Adrenal gland (tissue), 19 donors: ENCODE measurements at places on chromosomes 6 and 20. TPM values are rescaled to one million over a fixed set of nuclear protein-coding genes. Genes with fewer than 3 reads are reported as not detected.
A peak's percentile ranks its signal among the peaks of the same experiment; 100 is the strongest.

Gene LYRM2
- total RNA-seq, result 34.3 TPM

DNA sequence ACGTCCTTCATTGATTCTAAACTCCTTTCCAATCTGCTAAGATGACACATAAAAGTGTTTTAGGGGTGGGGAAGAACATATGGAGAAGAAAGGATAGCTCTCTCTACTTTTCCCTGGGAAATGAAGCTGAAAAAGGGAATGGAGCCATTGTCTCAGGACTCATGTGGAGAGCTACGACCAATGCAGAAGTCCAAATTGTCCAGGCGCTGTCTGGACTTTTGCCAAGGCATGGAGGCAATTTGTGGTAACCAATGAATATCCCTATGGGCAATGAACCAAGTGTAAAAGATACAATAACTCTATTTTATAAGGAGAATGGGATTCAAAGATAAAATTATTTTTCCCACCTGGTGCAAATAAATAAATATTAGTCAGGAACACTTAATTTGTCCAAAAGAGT, 16.1 kb downstream of the FBXL4 start:
- H3K4me3 ChIP-seq, result no peak overlapping the region
- peaks cover 15% of the 10 kb centered on the region for H3K4me1 ChIP-seq
- DNase-seq, result no peak
- H3K27ac ChIP-seq, result no peak overlapping the region
- no peaks in the 10 kb centered on the region for H3K27me3 ChIP-seq

DNA sequence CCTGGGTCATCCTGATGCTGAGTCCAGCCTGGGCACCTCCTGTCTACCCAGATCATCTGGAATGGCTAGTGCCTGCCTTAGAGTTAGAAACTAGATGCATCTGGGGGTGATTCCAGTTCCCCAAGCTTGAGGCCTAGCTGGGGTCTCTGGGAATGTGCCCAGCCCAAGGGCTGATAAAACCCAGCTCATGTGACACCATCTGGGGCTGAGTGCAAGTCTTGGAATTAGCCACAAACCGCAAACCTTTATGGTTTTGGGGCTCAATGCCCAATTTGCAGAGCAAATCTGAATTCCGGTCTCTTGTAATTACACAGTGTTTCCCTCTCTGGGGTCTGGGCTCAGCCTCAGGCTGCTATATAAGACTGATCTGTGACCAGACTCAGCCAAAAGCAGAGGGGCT, at the start of gene BPIFB4:
Gene BPIFB4 (plus strand): TSS at position 385 of the 400 bp plus-strand sequence. CDS start 1,884 bp downstream, outside the sequence.
- H3K4me3 ChIP-seq, result no peak within 1 kb of the TSS
- no peaks in the 10 kb centered on the region for H3K36me3 ChIP-seq
- H3K27me3 ChIP-seq, result peaks cover 7% of the 10 kb centered on the region
- no peaks in the 10 kb centered on the region for H3K4me1 ChIP-seq
- no peak for DNase-seq

Gene LCA5
- total RNA-seq, result 4.2 TPM

GRCh38 chr6:73585566-73586415, 65.0 kb upstream of the EEF1A1 start:
- peaks cover 25% of the 10 kb centered on the region for H3K4me1 ChIP-seq
- peak overlapping the region; percentile 99 for H3K27ac ChIP-seq
- no peak overlapping the region for H3K4me3 ChIP-seq
- DNase-seq, result peak; percentile 58
- no peaks in the 10 kb centered on the region for H3K27me3 ChIP-seq
- H3K36me3 ChIP-seq, result no peaks in the 10 kb centered on the region

Gene GPR63
- total RNA-seq, result 1.1 TPM

Gene MRAP2
- 0.36 TPM for total RNA-seq

DNA sequence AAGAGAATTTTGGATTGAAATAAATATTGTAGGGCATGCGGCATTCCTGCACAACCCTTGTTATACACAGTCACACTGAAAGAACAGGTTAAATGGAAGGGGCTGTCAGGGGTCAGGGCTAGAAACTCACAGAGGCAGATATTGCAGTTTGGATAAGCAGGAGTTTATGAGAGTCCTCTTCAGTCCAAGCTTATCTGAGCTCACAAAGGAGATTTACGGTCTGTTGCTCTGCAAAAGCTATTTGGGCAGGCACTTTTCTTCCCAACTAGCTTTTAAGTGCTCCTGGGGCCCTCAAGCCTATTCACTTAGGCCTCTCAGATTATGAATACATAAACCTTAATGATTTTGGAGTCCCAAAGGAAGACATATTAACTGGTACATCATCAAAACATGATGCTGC, 156.2 kb downstream of the SOX4 start:
- H3K4me1 ChIP-seq, result no peaks in the 10 kb centered on the region
- H3K27me3 ChIP-seq, result no peaks in the 10 kb centered on the region
- no peak overlapping the region for H3K4me3 ChIP-seq
- no peaks in the 10 kb centered on the region for H3K36me3 ChIP-seq
- no peak overlapping the region for H3K27ac ChIP-seq

Gene HRH3
- total RNA-seq, result 0.08 TPM

DNA sequence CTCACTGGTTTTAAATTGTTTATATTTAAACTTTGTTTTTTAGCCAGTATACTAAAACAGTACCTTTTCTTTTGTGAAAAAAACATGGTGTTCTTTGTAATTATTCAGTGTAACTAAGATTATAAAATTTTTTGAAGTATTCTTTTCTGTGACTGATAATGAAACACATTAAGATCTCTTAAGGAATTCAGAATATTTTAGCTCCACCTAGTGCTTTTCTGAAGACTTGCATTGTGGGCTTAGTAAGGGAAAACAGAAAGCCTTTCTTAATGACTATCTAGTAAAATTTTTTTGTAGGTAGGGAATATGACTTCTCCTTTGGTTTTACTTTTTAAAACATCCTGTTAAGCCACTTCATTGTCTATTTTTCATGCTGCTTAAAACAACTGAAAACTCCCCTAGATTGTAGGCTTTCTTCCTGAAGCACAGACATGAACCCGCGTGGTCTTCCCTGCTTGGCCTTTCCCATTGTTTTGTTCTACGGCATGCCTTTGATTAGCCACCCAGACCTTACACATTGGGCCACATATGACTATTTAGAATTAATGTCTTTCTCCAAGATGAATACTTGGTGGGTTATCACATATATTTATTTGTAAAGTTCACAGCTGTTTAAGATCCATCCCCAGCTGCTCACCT, 72.1 kb downstream of the AFDN start:
- H3K27me3 ChIP-seq, result no peaks in the 10 kb centered on the region
- no peak overlapping the region for H3K27ac ChIP-seq
- no peak for DNase-seq
- H3K36me3 ChIP-seq, result no peaks in the 10 kb centered on the region
- H3K4me3 ChIP-seq, result no peak overlapping the region

DNA sequence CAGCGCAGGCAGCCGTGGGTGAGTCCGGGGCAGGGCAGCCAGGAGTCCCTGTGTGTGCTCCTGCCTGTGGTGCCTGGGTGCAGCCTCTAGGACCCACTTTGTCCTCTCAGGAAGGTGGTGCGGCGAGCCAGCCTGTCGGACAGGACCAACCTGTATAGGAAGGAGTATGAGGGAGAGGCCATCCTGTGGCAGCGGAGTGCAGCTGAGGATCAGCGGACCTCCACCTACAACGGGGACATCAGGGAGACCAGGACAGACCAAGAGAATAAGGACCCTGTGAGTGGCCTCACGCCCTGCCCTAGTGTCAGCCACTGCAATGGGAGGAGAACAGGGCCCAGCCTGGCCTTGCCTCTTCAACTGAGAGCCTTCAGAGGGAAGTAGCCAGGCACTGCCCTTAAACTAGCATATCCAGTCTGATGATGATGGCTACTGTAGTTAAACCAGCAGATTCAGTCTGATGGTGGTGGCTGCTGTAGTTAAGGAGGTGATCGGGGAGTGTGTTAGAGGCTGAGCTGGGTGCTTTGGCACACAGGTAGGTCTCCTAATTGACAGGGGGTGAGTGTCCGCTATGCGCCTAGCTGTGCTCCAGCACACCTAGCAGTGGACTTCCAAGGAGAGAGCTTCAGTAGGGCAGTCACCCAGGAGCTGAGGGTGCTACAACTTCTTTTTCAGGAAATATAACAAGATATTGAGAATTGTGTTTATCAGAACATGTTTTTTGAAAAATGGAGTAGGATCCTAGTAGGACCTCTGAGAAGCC, 18.1 kb upstream of the FAM83D start:
- H3K27ac ChIP-seq, result no peak overlapping the region
- no peak for DNase-seq
- no peaks in the 10 kb centered on the region for H3K36me3 ChIP-seq
- H3K4me1 ChIP-seq, result no peaks in the 10 kb centered on the region
- no peak overlapping the region for H3K4me3 ChIP-seq

DNA sequence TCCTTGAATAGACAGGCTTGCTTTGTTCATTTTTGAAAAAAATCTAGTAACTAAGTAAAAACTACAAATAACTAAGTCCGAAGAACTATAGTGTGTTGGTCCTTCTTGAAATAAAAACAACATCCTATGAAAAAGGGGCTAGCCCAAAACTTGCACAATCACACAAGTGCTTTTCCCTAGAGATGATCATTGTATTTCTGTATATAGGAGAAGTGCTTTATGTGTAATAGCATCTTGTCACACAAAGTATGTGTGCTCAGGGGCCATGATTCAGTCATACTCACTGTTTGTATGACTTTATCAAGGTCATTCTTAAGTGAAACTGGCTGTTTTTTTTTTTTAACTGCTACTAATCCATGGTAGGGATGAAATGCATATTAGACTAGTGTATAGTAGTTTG, 179.8 kb downstream of the DTNBP1 start:
- H3K27ac ChIP-seq, result no peak overlapping the region
- no peak for DNase-seq
- H3K4me3 ChIP-seq, result no peak overlapping the region
- no peaks in the 10 kb centered on the region for H3K36me3 ChIP-seq

GRCh38 chr6:13014504-13015378, 298.2 kb downstream of the PHACTR1 start:
- H3K4me1 ChIP-seq, result peaks cover 4% of the 10 kb centered on the region
- no peaks in the 10 kb centered on the region for H3K36me3 ChIP-seq
- H3K4me3 ChIP-seq, result no peak overlapping the region
- no peak overlapping the region for H3K27ac ChIP-seq
- peaks cover 17% of the 10 kb centered on the region for H3K27me3 ChIP-seq
- DNase-seq, result no peak

DNA sequence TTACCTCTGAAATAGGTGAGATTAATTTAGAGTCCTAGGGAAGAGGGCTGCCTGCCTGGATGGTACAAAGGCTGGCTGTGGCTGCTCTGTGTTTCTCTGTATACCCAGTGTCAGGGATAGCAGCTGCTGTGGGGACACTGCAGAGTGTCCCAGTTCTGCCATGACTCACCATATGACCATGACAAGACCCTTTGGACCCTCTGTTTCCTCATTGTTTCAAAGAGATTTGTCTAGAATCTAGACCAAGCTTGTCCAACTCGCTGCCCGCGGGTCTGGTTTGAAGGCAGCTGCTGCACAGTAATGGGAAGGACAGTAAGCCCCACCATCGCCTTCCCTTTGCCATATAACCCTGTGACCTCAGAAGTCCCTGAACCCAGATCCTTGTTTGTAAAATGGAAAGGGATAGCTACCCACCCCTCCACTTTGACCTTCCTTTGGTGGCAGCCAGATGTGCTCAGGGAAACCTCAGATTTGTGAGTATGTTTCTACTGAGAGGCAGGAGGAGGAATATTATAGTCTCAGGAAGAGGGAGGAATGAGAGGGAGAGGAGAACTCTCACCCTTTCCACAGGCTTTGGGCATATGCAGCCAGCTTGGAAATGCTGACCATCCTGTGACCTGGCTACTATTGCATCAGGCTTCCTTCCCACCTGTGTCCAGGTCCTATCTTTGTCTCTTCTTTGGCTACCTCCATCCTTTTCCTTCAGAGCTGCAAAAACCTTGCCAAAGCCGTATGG, 14.0 kb downstream of the PLCG1 start:
- H3K4me3 ChIP-seq, result no peak overlapping the region
- H3K27me3 ChIP-seq, result no peaks in the 10 kb centered on the region
- no peak for DNase-seq
- H3K36me3 ChIP-seq, result no peaks in the 10 kb centered on the region

DNA sequence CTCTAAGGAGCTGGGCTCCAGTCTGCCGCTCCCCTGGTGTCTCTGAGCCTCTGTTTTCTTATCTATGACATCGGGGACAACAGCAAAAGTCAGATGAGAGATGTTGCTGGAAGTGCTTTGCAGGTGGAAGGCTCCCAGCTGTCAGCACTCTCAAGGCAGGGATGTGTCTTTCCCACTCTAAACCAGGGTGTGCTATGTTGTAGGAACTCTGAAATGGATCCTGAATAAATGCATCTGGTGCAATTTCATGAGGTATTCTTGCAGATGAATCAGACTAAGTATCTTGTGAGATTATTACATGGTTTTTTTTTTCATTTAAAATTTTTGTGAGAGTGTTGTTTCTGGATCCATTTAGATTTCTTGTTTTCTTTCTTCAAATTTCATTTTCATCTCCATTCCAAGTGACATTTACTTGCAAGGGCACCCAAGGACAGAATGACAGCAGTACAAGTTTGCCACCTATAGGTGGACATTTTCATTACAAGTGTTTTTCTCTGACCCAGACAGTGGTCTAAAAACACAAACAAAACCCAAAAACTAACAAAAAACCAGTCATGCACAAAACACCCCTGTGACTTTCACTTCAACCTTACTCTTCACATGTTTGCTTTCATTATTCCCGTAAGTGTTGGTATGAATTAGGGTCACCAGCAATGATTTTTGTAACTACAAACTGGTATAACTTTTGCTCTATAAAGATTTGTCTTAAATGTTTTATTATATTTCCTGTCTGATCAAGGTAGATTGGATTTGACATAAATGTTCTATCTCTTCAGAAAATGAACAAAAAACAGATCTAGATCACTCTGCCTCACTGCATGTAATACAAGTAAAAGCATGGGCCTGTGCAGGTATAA, 14.7 kb upstream of the SIM1 start:
- H3K27me3 ChIP-seq, result peaks cover 12% of the 10 kb centered on the region
- H3K27ac ChIP-seq, result no peak overlapping the region
- no peak overlapping the region for H3K4me3 ChIP-seq
- DNase-seq, result no peak

GRCh38 chr6:149212206-149212605, 105.3 kb upstream of the TAB2 start:
- no peak for DNase-seq
- H3K36me3 ChIP-seq, result no peaks in the 10 kb centered on the region
- H3K27ac ChIP-seq, result no peak overlapping the region
- H3K27me3 ChIP-seq, result no peaks in the 10 kb centered on the region
- no peak overlapping the region for H3K4me3 ChIP-seq
- H3K4me1 ChIP-seq, result no peaks in the 10 kb centered on the region

DNA sequence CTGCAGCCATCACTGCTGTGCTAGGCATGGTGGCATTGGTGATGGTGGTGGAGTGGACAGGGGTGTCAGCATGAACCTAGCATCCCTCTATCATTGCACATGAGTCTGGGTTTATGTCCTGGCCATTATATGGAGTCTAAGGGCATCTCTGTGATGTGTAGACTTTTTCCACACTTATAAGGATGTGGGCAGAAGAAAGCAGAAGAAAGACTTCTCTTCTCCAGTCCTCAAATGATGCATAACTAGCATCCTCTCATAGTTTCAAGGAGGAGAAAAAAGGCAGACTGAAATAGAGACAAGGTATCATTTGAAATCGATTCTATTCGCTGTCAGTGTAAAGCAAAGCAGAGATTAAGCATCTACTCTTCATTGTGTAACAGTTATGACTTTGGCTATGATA, 140.0 kb upstream of the ATXN1 start:
- H3K4me3 ChIP-seq, result no peak overlapping the region
- H3K27ac ChIP-seq, result no peak overlapping the region
- H3K4me1 ChIP-seq, result peaks cover 4% of the 10 kb centered on the region
- H3K36me3 ChIP-seq, result no peaks in the 10 kb centered on the region
- no peaks in the 10 kb centered on the region for H3K27me3 ChIP-seq
- no peak for DNase-seq

- peaks cover 5% of the 10 kb centered on the region for H3K4me1 ChIP-seq
- no peaks in the 10 kb centered on the region for H3K27me3 ChIP-seq
- H3K36me3 ChIP-seq, result no peaks in the 10 kb centered on the region
- H3K27ac ChIP-seq, result no peak overlapping the region
- H3K4me3 ChIP-seq, result no peak overlapping the region
Measured at GRCh38 chr6:88982720-88983119, 19.3 kb upstream of the RNGTT start.
